ENCODE measurements at places on chromosomes 1 and 21.

- DNase-seq, result no peak
These were observed 204.8 kb downstream of the AKT3 start for GRCh38 chr1:243645281-243645680.

DNA sequence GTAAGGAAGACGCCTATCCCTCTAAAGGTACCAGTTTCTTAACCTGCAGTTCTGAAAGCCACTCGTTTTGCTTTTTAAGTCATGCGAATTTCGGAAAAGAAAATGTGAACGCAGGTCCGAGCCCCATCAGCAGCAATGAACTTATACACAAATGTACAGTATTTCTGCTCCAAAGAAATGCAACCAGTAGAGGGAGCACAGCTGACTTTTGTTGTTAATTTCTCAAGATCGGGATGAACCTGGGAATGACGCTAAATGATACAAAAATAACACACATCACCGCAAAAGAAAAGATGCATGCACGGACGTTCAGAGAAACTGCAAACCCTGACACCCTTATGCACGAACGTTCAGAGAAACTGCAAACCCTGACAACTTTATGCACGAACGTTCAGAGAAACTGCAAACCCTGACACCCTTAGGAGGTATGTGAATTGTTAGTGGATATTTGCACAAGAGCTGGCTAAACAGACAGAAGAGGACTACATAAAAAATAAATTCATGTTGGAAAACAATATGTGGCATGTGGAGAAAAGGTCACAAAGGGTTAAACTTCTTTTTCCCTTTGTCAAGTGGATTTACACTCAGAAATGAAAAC lies 3.5 kb upstream of the TIAM1 start:
- DNase-seq, result no peak

DNA sequence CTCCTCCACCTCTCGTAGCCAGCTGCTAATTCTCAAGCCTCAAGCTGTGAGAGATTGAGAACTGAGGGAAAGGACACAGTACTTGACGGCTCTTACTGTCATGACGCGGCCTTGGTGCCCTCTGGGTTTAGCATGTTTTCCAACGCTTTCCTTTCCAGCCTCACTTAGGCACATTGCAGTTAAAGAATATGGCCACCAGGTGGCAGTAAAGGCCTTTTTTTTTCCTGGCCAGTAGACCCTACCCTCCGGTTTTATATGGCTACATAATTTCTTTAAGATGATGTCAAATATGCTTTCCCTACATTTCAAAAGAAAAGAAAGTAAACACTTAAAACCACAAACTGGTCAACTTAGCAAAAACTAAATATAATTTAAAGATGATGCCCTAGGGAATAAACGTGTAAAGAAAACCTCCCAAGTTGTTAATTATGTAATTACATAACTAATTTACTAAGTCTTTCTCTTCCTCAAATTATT lies 56.8 kb upstream of the PRDX6 start:
- DNase-seq, result peak; percentile 51

DNA sequence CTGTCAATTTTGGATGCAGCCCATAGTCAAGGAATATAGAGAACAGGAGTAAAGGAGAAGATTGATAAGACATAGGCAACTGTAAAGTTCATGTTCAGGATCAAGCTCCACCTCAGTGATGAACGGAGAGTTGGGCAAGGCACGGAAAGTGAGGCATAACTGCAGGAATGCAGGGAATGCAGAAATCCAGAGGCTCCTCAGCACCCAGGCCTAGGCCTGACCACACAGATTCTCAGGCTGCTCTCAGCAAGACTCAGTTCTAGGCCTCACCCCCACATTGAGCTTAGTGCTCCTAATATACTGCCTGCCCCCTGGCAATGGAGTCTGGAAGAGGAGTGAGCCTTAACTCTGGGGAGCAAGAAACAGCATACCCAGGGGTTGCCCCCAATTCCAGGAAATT lies 36.3 kb upstream of the S1PR1 start:
- DNase-seq, result peak; percentile 43

GRCh38 chr21:36126621-36127110 lies 8.2 kb upstream of the CBR3 start:
- DNase-seq, result no peak

GRCh38 chr1:244111027-244111426 lies 59.9 kb downstream of the ZBTB18 start:
- DNase-seq, result no peak

DNA sequence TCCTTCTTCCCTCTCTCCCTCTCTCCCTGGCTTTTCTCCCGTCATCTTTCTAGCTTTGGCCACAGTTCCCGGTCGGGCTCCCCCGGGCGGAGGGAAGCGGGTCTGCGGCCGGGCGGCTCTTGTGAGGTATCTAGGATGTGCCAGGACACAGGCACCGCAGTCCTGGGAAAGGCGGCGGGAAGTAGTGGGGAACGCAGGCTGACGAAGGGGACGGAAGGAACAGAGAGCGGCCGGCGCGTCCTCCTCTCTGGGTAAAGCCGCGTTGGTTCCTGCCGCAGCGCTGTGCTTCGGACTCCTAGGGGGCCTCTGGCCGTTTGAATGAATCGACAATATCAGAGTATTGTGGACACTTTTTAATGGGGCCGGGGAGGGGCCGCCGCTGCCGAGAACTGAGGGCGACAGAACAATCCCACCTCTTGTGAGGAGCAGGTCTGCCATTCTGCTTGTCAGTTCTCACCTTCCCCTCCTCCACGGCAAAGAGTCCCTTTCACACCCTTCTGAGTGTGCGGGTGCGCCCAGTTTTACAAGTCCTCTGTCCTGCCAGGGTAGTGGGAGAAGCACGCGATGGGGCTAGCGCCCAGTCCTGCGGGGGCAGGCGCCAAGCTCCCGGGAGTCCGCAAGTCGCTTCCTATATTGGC lies 1.2 kb upstream of the LHX9 start:
- peak; percentile 90 for DNase-seq

GRCh38 chr1:26278724-26279455 lies 996 bp upstream of the SH3BGRL3 start:
- DNase-seq, result peak; percentile 73

GRCh38 chr1:187878883-187879282 lies 1050.1 kb downstream of the PLA2G4A start:
- DNase-seq, result no peak

GRCh38 chr1:4397196-4397595 lies 257.2 kb upstream of the AJAP1 start:
- no peak for DNase-seq

GRCh38 chr21:42389449-42389835 lies 6.4 kb downstream of the TMPRSS3 start:
- no peak for DNase-seq

- DNase-seq, result no peak
These were observed 23.6 kb upstream of the ARHGEF10L start for GRCh38 chr1:17515902-17516301.

GRCh38 chr1:118928739-118929554 lies 59.2 kb downstream of the TBX15 start:
- DNase-seq, result no peak

DNA sequence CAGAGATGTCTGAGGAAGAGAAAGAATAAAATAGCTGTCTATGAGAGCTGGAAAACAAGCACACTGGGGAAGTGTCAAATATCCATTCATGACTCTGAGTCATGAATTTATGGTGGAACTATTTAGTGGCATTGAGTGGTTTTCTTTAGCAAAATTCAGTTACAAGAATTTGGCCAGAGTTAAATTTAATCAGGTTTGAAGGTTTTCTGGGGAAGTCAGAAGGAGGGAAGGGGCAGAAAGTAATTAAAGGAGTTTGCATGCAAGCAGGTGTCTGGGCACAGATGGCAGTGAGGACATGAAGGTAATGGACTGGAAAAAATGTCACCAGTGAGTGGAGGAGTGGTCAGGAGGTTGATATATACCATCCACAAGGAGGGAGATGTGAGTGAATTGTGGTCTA lies 121.9 kb upstream of the IVNS1ABP start:
- no peak for DNase-seq

DNA sequence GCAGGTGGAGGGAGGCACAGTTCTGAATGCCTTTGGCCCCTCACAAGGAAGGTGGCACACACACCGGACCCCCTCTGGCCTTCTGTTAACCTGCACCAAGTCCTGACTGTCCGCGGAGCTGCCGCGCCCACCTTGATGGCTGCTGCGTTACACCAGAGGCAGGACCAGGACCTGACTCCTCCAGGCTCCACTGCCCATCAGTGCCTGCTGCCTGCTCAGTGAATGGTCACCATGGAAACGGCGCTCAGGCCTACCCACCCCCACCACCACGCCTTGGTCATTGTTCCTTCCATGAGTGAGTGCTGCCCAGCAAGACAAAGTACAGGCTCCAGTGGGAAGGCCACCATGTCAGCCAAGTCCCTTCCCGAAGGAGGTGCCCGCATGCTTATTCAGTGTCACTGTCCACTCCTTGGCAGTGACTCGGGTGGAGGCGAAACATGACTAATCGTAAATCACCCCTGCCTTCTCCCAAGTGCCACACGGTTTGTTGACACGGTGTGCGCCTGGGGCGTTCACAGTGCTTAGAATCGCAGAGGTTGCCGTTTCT lies 57.3 kb downstream of the SLC37A1 start:
- DNase-seq, result no peak

DNA sequence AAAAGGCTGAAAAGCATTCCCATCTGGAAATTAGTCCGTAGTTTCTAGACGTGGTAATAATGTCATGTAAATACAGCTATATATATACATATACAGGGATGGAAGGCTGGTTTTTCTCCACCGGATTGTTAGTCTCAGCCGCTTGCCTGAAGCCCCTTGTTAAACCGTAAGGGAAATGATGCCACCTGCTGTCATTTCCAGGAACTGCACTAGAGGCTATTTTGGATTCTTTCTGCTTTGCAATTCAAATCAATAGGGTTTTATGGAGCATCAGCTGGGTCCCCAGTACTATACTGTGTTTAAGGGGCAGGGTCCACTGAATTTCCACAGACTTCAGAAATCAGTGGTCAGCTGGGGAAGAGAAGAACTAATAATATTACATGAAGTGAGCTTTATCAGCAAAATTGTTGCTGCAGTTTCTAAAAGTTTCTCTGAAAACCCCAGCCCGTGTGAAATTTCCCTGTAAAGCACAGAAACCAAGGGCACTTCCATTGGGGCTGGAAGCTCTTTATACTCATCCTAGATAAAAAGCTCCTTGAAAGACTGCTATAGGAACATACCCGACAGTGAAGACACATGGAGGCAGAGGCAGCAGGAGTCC lies 33.8 kb upstream of the MPZL1 start:
- peak; percentile 43 for DNase-seq

GRCh38 chr1:108668777-108669176 lies 7.9 kb upstream of the HENMT1 start:
- DNase-seq, result no peak

GRCh38 chr1:29240400-29240837 lies 4.1 kb downstream of the PTPRU start:
- no peak for DNase-seq

GRCh38 chr1:109160071-109160840 lies 46.3 kb downstream of the ELAPOR1 start:
- no peak for DNase-seq

GRCh38 chr1:21794656-21795055 lies 11.7 kb upstream of the USP48 start:
- DNase-seq, result no peak

DNA sequence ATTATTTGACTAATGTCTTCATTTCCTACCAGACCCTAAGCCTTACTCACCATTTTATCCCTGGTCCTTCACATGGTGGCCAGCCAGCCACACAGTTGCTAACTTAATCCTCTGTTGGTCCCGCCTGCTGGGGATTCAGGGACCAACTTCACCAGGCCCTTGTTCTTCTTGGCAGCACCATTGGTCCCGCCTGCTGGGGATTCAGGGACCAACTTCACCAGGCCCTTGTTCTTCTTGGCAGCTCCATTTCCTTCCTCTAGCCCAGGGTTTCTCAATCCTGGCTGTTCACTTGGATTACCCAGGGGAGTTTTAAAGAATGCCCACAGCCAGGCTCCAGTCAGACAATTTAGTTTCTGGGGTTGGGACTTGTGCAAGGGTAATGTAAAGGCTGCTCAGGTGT lies 233.1 kb upstream of the CSF3R start:
- no peak for DNase-seq

DNA sequence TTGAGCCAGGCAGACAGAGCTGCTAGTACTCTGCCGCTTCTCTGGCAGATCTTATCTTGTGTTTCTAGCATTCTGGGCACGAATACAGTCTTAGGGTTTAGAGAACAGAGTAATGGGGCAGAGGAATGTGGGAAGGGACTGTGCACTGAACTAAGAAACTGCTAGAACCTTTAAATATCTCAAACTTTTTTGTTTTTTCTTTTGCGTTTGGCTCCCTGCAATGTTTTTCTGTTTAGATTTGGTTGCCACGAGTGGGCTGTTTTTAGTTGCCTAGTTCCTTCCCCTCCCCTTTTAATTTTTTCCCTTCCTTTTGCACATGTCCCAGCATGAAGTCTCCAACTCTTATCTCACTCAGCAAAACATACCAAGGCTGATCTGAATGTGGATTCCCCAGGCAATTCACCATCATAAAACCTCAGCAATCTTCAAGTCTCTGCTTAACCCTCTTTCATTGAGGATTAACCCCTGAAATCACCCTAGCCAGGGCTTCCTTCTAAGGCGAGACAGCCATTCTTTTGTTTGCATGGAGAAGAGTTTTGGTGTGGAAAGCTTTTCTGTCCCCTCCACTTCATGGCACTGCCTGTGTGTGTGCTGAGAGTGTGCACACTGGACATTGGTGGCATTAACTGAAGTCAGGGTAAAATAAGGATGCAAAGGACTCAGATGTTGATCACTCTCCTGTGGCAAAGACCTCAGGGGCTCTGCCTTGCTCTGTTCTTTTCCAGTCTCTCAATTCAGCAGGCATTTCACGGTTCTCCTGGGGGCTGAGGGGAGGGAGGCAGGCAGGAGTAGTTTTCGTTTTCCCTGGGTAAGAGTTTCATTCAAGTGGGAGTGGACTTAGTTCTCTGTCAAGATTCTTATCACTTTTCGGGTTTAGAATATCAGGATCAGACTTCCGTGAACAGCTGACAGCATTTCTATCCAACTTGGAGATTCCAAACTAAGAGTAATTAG lies 2.8 kb upstream of the ATF3 start:
- no peak for DNase-seq

DNA sequence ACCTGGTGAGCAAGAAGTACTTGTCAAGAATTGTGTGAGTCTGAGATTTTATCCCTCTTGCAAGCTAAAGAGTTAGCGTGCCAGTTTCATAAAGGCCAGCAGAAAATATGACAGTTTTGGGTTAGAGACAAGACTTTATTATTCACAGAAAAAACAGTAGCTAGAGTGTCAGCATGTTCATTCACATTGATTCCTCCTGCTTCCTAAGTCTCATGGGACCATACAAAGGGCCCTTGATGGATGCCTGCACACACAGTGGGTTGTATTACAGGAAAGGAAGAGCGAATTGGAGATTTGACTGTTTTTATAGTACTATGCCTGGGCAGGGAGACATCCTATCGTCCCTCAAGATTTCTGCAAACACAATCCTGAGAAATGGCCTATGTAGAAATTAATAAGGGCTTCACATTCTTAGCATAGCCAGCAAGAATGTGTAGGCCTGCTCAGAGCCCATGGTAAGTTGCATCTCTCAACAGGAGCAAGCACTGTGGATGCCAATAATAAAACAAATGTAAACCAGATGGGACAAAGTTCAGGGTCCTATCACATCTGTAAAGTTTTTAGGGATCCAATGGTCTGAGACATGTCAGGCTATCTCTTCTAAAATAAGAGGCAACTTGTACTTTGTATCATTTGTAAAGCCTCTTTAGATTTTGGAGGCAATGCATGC lies 4.0 kb upstream of the ASPM start:
- DNase-seq, result no peak

GRCh38 chr1:30159015-30159414 lies 564.4 kb downstream of the MATN1 start:
- no peak for DNase-seq

Data from MG63 (cell line).